Stimulated activated naive CD8-positive, alpha-beta T cell treated with anti-CD3 and anti-CD28 coated beads, Interleukin-15, amount 100 ng/mL, for 72 hours (primary cell): ENCODE measurements at places on chromosomes 11 and 22.

- no peak for DNase-seq
Observed at GRCh38 chr11:45078236-45079074, 68.0 kb upstream of the PRDM11 start.

GRCh38 chr11:100806296-100806695 is 119.2 kb downstream of the ARHGAP42 start:
- DNase-seq = no peak

GRCh38 chr22:21450858-21451353 is 16.3 kb upstream of the TMEM191C start:
- no peak for DNase-seq

- DNase-seq = peak; percentile 90
Observed at GRCh38 chr11:75525433-75526191, at the start of gene GDPD5. Gene GDPD5 (minus strand): TSS chr11:75525941. CDS start chr11:75477735, 48,206 bp downstream.

GRCh38 chr11:31262761-31263160 is 106.8 kb downstream of the DCDC1 start:
- DNase-seq = no peak

DNA sequence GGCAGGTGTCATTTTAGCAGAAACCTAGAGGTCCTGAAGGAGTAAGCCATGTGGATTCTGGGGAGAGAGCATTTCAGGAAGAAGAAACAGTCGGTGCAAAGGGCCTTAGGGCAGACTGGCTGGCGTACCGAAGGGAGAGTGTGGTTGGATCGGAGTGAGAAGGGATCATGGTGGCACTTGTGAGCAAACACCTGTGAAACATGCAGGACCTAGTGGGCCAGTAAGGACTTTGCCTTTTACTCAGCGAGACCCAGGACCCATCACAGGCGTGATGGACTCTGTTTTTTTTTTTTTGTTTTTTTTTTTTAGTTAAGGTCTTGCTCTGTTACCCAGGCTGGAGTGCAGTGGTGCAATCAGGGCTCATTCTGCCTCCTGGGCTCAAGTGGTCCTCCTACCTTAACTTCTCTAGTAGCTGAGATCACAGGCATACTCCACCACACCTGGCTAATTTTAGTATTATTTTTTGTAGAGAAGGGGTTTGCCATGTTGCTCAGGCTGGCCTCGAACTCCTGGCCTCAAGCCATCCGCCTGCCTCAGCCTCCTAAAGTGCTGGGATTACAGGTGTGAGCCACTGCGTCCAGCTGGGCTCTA is 3.5 kb upstream of the TSGA10IP start:
- DNase-seq = no peak

- no peak for DNase-seq
Observed at GRCh38 chr11:120031156-120031555, 106.8 kb downstream of the TRIM29 start.

GRCh38 chr22:34841331-34841771 is 224.6 kb upstream of the ISX start:
- no peak for DNase-seq

- DNase-seq = no peak
Observed at GRCh38 chr22:42282943-42283277, 12.5 kb upstream of the TCF20 start.

DNA sequence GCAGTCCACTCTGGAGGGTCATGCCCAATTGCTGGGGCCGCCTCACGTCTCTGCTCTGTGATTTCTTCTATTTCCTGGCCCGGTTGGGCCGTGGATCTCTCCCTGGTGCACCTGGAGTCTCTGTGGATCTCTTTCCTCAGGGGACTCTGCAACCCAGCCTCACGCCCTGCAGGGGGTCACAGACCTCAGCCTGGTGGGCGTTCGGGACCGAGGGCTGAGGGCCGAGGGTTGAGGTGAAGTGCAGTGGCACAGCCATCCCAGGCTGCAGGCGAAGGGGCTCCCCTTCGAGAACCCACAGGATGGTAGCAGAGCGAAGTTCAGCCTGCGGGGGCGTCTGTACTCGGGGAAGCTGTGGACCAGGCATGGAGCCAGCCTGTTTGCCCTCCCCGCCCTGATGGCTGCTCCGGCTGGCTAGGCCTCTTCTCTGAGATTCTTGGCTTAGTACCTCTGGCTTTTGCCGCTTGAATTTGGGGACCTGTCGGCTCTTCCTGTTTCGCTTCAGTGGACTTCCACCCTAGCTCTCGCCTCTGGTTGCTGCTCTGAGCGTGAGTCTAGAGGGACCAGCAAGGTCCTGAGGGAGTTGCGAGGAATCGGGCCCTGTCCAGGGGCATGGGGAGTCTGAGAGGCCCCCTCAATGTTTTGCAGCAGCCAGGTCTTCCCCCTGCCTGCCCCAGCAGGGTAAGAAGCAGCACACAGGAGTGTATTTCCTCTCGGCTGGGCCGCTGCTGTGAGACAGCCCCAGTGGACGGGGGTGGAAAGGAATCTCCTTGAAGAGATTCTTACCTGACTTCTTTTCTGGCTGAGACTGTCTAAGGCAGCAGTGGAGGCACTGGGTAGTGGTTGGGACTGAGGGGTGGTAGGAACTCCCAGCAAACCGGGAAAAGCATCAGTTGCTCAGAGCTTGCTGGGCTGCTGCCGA is 140.8 kb downstream of the TBC1D22A start:
- no peak for DNase-seq

DNA sequence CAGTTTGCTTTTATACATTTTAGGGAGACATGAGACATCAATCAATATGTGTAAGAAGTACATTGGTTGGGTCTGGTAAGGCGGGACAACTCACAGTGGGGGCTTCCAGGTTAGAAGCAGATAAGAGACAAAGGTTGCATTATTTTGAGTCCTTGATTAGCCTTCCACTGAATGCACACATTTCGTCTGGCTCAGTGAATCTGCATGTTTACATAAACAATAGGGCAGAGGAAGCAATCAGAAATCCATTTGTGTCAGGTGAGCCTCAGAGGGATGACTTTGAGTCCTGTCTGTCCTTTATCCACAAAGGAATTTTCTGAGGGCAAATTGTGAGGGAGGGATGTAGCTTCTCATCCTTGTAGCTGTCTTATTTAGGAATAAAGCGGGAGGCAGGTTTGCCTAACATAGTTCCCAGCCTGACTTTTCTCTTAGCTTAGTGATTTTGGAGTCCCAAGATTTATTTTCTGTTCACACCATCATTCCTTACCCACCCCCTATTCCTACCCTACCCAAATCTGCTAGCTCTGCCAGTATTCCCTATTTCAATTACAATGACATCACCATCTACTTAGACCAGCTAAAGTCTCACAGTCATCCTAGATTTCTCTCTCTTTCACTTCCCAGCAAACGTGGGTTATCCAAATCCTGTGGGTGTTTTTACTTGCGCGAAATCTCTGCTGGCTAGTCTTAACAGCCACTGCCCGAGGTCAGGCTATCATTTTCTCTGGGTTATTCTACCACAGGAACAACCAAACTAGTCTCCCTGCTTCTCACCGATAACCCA is 2.9 kb downstream of the SC5D start:
- no peak for DNase-seq
